PC-9 (cell line): ENCODE measurements at places on chromosomes 12 and 14. TPM values are rescaled to one million over a fixed set of nuclear protein-coding genes. Genes with fewer than 3 reads are reported as not detected.

Gene KRT71
- total RNA-seq = not detected in 2 replicates

Gene GPHB5
- total RNA-seq = not detected in 2 replicates

Gene LBHD2
- 0.52 and 0.78 TPM in 2 replicates for total RNA-seq

Gene PPM1H
- total RNA-seq = 11.4 and 13.5 TPM in 2 replicates

Gene HOXC9
- total RNA-seq = 7.5 and 10.2 TPM in 2 replicates

Gene PRR4
- 5.1 and 7.1 TPM in 2 replicates for total RNA-seq

Gene SRRM4
- not detected in 2 replicates for total RNA-seq

Gene TAS2R42
- total RNA-seq = not detected in 2 replicates

Gene LGMN
- 48.8 and 50.8 TPM in 2 replicates for total RNA-seq

Gene NUMB
- total RNA-seq = 59.2 and 64.5 TPM in 2 replicates
